Thyroid gland (tissue), 4 donors: ENCODE measurements at places on chromosomes 6 and 20.
A peak's percentile ranks its signal among the peaks of the same experiment; 100 is the strongest.

GRCh38 chr6:40688214-40688761 lies 101.1 kb upstream of the LRFN2 start:
- no peak for DNase-seq

DNA sequence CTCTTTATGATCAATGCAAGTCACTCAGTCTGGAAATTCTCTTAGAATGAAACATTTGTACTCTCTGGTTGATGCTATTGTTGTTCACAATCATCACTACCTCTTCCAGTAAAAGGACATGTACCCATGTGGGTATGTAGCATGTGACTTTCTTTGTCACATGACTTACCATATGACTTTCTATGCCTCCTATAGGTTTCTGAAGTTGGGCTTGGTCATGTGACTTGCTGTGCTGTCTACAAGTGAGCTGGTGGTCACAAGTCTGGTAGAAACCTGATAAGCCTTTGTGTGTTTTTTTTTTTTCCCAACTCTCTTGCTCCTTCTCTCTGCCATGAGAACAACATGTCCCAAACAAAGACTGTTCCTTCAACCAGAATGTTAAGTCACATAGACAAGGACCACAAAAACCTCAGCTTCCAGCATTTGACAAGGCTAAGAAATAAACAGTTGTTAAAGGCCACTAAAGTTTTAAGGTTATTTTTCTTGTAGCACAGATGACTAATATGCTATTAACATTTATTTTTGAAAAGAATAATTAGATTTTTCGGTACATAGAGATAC lies 379.2 kb upstream of the SLC35B3 start:
- no peak for DNase-seq

GRCh38 chr20:10472871-10473270 lies 37.8 kb downstream of the SLX4IP start:
- DNase-seq, result no peak

DNA sequence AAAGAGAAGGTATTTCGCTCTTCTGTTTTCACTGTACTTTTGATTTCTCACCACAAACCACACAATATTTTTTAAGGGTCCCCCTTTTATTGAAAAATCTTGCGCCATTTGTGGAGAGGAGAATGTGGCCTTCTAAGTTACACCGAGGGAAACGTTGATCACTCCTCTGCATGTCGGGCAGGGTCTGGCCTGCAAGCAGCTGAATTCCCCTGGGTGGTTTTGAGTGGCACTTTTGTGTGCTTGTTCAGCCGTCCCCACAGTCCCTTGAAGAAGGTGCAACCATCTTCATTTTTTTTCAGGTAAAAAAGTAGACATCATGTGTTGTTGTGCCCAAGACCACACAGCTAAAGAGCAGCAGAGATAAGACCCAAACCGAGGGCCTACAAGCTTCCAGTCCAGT lies 6.1 kb downstream of the GPR31 start:
- DNase-seq, result no peak

- DNase-seq, result peak; percentile 17
These were observed 291.1 kb downstream of the CLIC5 start for GRCh38 chr6:45724511-45724910.

- DNase-seq, result no peak
These were observed 49.5 kb upstream of the PREP start for GRCh38 chr6:105452376-105452775.

GRCh38 chr6:108764580-108764950 lies 83.7 kb upstream of the ARMC2 start:
- DNase-seq, result no peak

- no peak for DNase-seq
These were observed 14.0 kb downstream of the PAQR8 start for GRCh38 chr6:52375780-52376556.

- no peak for DNase-seq
These were observed 22.3 kb upstream of the CEP162 start for GRCh38 chr6:84249724-84250123.

GRCh38 chr20:62993856-62994494 lies 12.8 kb downstream of the BHLHE23 start:
- DNase-seq, result no peak

- DNase-seq, result no peak
These were observed 571 bp downstream of the CSNK2B start for GRCh38 chr6:31666337-31666965.

GRCh38 chr6:100311707-100312251 lies 152.9 kb downstream of the SIM1 start:
- no peak for DNase-seq

GRCh38 chr6:7341989-7342742 lies 29.2 kb upstream of the SSR1 start:
- no peak for DNase-seq

GRCh38 chr20:24479595-24479994 lies 10.2 kb downstream of the SYNDIG1 start:
- no peak for DNase-seq

DNA sequence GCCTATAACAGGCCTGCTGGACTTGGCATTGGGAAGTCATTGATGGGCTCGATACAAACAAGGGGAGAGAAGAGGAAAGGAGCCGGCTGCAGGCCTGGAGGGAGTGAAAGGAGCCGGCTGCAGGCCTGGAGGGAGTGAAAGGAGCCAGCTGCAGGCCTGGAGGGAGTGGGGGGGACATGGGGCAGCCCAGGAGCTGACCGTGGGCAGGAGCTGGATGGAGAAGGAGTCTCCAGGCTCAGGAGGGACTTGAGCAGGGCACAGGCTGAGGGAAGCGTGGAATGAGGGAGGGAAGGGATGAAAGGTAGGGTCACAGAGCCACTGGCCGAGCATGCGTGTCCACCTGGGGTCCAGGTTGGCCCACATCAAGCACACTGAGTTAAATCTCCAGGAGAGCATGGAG lies 32.0 kb downstream of the RPP40 start:
- DNase-seq, result no peak

DNA sequence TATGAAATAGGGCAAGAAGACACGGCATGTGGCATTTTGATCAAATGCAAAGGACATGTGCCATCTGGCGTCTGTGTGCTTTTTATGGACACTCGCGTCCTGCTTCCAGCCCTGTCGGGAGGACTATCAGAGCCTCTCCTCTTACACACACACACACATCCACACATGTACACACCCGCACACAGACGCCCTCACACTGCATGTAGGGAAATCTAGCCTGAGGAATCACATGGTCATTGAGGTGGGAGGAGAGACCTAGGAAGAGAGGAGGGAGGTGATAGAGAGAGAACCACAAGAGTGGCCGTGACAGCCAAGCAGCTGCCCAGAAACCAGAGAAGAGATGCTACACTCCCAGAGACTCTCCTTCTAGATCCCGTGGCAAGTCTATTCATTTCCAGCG lies 105.9 kb upstream of the CDYL start:
- DNase-seq, result no peak

DNA sequence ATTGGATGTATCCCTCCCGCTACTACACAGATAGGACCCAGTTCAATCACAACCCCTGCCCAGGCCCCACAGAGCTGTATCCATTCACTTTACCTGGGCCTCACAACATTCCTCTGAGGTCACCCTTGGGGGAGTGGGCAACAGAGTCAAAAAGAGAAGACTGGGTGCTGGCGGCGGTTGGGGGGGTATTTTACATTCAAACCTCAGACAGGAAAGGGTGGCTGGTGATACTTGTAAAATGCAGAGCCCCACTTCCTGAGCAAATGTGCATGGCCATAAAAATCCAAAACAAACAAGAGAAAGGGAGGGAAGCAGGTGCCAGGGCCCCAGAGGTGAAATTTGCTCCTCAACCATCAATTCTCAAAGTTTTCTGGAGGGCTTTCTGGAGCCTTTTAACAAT lies 3.5 kb downstream of the LRFN2 start:
- no peak for DNase-seq

DNA sequence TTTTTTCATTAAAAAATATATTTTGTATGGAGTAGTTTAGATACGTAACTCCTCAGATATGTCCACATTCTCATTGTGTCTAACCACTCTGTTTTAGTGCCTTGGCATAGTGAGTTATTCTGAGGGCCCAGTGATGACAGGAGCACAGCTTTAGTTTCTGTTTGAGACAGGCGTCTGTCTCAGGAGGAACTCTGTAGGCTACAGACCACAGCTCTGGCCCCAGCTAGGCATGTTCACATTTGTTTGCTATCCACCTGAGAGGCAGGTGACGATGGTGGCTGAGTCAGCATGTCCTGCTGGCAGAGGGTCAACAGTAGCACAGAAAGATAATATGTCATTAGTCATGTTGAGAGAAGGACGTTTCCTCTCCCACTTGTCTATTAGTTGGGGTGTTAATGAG lies 16.3 kb downstream of the LRRC1 start:
- peak; percentile 87 for DNase-seq

DNA sequence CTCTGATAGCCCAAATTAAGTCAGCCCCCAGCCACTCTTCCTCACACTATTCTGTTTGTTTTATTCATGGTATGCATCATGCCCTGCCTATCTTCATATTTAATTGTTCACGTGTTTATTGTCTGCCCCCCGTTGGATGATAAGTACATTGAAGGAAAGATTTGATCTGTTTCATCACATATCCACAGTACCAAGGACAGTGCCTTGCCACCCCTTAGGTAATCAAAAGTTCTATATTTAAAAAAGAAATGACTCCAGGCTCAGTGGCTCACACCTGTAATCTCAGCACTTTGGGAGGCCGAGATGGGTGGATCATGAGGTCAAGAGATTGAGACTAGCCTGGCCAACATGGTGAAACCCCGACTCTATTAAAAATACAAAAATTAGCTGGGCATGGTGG lies 10.2 kb upstream of the RIN2 start:
- DNase-seq, result no peak

- DNase-seq, result no peak
These were observed 224.4 kb upstream of the FLRT3 start for GRCh38 chr20:14561741-14562221.

- DNase-seq, result no peak
These were observed 218.6 kb upstream of the ZFP64 start for GRCh38 chr20:52410182-52410647.

GRCh38 chr20:64038224-64038564 lies 2.2 kb downstream of the C20orf204 start:
- peak; percentile 29 for DNase-seq

- DNase-seq, result no peak
These were observed 51.0 kb downstream of the SLC9A8 start for GRCh38 chr20:49863666-49864065.

GRCh38 chr6:73768558-73768957 lies 72.6 kb downstream of the CD109 start:
- no peak for DNase-seq

DNA sequence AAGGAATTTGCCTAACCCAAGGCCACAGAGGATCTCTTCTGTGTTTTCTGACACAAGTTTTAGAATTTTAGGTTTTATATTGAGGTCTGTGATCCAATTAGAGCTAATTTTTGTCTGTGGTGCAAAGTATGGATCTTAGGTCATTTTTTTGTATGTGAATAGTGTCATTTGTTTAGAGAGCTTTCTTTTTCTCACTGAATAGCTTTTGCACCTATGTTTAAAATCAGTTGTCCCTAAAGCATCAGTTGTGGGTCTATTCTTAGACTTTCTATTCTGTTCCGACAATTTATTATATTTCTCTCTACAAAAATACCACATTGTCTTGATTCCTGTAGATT lies 341 bp upstream of the MCM9 start:
- no peak for DNase-seq

DNA sequence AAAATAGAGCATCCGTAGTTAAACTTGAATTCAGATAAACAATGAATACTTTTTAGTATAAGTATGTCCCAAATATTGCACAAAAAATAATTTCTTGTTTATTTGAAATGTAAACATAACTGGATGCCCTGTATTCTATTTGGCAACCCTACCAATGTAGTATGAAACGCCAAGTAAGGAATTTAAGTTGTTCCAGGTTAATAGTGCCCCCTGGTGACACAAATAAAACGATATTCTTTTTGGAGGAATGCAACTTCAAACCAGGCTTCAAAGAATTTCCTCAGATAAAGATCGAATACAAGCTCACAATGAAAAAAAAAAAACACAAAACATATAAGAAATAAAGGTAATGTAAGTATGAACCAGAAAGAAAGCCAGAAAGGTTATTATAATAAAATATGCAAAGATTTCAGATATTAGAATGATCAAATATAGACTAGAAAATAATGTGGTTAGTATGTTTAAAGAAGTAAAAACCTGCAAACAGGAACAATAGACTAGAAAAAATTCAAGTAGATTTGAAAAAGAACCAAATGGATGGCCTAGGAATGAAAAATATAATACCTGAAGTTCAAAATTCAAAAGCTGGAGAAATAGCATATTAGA lies 18.4 kb upstream of the AKAP7 start:
- no peak for DNase-seq

DNA sequence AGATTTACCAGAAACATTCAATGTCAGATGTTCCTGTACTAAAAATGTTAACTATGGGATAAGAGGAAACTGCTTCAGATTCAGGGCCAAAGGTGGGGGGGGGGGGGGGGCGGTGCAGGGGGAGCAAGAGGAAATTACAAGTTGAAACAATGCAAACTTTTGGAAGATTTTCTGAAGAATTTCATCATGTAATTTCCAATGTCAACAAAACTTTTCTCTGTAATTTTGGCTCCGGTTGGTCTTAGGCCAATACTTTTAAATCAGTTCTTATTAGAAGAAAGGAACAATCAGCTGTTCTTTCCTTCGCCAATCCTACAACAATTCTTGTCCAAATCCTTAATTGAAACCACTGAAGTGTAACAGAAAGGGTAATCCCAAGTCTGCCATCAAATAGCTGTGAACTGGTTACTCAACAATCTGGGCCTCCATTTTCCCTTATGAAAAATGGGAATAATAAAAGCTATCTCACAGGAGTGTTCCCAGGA lies 13.1 kb downstream of the UQCC1 start:
- no peak for DNase-seq

DNA sequence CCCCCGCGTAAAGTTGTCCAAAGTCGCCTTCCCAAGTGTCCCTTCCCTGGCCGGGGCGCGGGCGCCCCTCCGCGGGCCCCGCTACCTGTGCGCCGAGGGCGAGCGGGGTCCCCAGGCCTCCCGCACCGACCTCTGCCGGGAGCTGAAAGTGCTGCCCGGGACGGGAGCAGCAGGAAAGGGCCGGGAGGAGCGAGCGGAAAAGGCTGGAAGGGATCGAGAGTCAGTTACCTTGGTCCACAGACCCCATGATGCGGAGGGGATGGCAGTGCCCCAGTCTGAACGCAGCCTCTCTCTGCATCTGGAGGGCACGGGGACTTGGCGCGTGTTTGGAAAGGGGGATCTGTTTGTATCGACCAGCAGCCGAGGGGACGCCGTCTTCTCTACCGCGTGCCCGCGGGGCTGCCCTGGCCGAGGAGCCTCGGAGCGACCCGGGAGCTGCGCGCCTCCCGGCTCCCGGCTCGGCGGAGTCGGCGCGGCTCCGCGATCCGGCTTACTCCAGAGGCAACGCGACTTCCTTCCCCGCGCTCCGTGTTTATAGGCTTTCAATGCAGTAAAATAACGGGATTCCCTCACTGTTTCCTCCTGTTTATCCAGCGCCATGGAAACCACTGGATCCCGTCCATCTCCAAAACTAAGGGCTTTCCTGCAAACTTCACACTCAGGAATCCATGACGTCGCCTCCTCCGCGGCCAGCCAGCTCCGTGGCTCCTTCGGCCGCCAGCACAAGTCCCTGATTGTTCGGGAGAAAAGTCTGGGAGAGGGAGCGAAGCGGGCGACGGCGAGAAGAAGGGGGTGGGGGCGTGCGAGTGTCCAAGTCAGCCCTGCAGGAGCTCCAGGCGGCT lies 20.0 kb upstream of the NFATC2 start:
- peak; percentile 75 for DNase-seq
